LNCaP clone FGC (cell line): ENCODE measurements at places on chromosomes 7 and 10.

- DNase-seq = peak; percentile 78
These were observed 72.8 kb upstream of the KAT6B start for GRCh38 chr10:74753442-74754211.

DNA sequence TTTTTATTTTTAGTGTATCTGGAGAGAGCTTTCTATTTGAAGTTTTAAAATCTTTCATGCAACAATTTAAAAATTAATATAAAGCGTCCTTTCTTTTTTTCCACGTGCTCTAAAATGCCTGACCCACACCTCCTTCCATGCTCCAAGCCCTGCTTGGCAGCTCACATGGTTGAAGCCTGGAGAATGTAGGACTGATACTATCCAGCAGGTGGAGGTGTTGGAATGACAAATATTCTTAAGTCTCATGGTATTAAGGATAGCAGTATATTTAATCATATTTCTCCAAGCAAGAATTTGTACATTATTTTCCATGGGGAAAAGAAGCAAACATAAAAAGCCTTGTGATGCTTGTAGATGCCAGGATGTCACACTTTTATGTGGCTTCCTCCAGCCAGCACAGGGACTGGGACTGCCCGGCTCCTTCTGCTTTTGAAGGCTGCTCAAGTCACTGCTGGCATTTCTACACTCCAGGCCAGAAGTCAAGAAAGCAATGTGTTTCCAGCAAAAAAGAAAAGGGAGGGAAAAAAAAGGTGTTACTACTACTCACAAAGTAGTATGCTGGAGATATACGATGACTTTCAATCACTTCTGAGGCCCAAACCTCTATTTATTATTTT lies 49.7 kb downstream of the BZW2 start:
- DNase-seq = peak; percentile 57

DNA sequence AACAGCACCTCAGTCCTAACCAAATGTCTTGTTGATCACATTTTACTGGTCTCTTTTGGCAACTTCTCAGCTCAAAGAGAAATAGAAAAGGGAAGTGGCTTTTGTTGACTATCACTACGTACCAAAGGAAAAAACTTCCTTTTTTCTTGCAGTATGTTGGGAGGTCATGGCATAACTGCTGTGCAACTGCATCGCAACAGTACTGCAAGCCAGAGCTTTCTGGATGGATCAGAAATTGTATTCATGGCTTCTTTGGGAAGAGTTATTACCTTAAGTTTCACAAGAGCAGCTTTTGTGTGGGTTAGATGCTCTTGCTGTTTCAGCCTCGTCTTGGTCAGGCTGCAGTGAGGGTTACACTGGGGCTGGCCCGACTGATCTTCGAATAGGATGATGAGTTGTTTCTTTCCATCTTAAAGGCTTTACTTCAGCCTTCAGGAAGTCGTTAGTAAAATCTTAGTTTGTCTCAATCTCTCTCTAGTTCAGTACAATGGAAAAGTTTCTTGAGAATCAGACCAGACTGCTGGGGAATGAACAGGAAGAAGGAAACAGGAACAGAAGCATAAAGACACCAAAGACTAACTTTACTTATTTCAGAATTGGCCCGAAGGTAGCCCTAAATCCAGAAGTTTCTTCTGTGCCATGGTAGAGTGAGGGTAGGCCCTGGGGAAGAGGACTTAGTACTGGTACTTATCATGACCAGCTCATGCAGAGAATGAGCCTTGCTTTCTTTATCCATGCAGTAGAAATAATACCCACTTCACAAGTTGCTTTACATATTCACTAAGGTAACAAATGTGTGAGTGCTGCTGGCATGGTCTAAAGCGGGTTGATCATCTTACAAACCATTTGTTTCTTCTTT lies 153.6 kb downstream of the CELF2 start:
- no peak for DNase-seq

DNA sequence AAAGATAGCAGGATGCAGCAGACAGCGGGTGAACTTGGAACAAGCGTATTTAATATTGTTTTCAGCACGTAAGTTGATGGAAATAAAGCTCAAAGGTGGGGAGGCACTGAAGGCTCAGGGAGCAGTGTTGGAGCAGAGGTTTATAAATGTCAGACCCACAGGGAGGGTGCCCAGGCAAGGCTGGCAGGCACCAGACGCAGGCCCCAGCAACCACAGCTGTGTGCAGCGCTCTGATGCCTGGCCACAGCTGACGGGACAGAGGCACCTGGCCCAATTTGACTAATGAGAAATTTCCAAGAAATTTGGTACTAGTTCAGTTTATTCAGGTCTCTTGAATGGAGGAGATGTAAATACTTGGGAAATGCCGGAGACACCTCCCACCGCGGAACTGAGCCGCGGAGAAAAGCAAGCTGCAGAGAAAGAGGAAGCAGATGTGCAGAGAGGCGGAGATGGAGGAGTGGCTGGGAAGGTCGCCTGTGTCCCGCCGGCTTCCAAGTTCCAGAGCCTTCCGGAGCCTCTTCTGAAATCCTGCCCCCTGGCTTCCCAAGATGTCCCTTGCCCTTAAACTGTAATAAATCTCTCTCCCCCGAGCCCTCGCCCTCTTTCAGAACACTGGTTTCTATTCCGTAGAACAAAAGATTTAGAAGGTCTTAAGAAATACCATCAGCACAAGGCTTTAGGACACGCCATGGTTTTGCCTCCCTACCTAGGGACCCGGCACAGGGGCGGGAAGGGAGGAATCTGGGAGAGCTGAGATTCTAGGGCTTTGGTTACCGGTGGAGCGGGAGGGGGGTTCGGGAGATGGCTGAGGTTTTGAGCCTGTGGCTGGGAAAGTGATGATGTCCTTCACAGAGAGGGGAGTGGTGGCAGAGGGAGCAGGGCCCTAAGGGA lies 38.4 kb upstream of the PLXNA4 start:
- no peak for DNase-seq

- DNase-seq = no peak
These were observed 1.5 kb upstream of the ELFN1 start for GRCh38 chr7:1668396-1669063.

- no peak for DNase-seq
These were observed 32.4 kb upstream of the SVIL start for GRCh38 chr10:29667191-29667590.

- no peak for DNase-seq
These were observed 19.8 kb upstream of the ALOX5 start for GRCh38 chr10:45354261-45354660.

- DNase-seq = no peak
These were observed 965 bp upstream of the PROSER2 start for GRCh38 chr10:11822026-11822756.

- DNase-seq = no peak
These were observed 94.3 kb downstream of the PRPF18 start for GRCh38 chr10:13681095-13681494.

DNA sequence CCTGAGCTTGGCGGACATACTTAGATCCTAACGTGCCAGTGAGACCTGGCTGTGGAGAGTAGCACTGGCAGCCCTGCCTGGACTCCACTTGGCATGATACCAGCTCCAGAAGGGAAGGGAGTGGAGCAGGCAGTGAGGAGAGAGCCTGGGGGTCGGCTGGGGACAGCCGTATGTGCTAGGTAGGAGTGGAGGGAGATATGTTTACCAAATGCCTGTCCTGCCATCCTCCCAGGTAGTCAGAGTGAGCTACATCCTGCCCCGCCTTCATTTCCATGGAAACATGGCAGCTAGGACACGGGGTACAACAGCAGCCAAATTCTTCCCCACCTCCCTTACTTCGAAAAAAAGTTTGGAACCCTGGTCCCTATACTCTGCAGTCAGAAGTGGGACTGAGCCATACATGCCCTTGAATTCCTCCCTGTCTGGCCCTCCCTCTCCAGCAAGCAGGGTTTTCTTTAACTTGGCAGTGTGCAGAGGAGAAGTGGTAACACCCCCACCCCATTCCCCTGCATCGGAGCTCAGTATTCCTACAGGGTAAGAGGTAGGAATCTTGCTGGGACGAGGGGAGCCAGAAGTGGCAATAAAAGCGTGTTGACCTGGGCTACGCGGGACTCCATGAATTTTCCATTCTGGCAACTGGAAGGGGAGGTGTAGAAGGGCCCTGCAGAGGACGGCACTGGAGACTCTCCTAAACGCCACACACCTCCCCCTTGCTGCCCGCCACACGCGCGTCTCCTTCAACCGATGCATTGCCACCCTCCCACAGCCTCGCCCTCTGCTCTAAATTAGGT lies 20.0 kb upstream of the SMO start:
- DNase-seq = no peak

GRCh38 chr10:61063901-61064300 lies 119.9 kb upstream of the RHOBTB1 start:
- DNase-seq = no peak

- no peak for DNase-seq
These were observed 56.9 kb upstream of the MYL10 start for GRCh38 chr7:101686030-101686429.

DNA sequence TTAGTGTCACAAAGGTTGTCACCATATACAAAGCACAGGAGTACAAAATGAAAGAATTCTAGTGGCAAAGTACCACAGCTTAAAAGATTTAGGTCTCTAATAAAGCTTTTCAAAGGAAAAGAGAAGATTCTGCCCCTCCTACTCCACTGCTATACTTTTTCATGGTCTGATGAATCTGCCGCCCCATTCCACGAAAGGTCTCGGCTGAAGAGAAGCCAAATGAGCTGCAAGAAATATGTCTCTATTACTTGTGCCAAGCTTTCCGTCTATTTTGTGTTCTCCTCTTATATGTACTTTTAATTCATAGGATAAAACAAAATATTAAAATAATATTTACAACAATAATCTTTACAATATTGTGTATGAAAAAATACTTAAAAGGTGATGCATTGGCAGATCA lies 222.6 kb downstream of the ANK3 start:
- no peak for DNase-seq

GRCh38 chr10:125407000-125407502 lies 246.7 kb upstream of the CTBP2 start:
- peak; percentile 93 for DNase-seq

DNA sequence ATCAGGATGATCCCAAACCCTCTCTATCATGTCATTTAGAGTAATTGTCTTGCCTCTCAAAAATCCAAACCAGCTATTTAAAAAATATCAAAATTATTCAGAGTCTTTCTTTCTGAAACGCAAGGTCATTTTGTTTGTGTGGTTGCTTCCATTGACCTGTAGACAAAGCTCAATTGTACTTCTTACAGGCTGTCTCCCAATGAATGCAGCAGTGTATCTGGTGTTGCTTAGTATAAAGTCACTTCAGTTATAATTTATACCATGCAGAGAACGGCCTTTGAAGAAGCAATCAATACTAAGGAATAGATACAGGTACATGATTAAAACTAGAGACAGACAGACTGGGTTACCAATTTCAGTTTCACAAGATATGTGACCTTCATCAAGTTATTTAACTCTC lies 80.9 kb downstream of the DOCK4 start:
- no peak for DNase-seq

GRCh38 chr10:18043148-18044006 lies 91.7 kb downstream of the SLC39A12 start:
- no peak for DNase-seq

DNA sequence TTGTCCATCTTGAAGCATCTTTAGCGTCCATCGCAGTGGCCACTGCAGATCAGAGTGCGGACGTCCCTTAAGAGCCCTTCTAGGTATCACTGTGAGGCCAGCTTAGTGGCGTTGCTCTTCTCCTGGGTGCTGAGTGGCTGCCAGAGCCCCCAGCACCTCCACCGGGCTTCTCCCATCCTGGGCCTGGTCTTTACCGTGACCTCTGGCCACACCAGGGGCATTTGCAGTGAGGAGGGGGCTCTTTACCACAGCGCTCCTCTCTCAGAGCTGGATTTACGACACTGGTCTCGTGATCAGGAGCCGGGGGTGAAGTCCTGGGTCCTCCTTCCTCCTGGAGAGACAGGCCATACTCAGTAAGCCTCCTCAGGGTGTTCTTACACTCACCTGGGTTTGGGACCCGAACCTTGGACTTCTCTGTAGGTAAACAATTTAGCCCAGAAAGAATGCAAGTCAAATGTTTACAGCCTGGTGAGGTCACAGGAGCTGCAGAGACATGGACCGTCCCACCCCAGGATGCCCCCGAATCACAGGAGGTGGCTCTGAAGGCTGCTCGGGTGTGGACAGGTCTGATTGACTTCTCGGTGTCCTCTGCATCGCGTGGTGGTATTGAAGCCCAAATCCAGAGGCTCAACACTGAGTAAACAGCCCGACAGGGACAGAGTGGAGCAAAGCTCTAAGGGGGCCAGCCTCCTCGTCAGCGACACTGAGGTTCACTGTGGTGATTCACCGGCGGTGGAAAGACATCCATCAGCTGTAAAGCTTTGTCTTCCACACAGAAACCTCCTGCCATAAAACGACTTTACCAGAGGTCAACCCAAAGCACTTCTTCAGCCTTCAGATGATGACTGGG lies 33.0 kb downstream of the JAKMIP3 start:
- no peak for DNase-seq

GRCh38 chr10:88541116-88541626 lies 41.9 kb downstream of the RNLS start:
- peak; percentile 39 for DNase-seq

- no peak for DNase-seq
These were observed 22.9 kb downstream of the ASB13 start for GRCh38 chr10:5643346-5644067.
